Effector CD8-positive, alpha-beta T cell (primary cell): ENCODE measurements at places on chromosomes 5 and 9.
A peak's percentile ranks its signal among the peaks of the same experiment; 100 is the strongest.

DNA sequence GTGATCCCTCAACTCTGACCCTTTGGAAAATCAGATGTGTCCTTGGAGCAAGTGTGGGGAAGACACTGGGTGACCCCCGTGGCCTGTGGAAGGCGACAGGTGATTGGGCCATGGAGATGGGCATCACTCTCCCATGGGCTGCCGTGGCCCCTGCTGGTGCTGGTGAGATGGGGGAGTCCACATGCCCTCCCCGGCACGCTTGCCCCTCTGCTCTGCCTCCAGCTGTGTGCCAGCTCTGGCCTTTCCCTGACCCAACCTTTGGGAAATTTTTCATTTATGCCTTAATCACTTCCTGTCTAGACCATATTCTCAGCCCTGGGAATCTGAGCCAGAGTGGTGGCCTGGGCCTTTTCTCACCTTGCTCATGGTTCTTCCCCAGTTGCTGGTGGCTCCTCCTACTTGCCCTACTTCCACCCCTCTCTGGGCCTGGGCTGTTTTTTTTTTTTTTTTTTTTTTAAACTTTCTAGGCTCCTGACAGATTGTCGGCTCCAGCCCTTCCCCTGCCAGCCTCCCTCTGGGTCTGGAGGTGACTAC, 56.6 kb downstream of the RGS3 start:
- peak; percentile 16 for DNase-seq

- DNase-seq = no peak
Observed at GRCh38 chr5:18967637-18968036, 1020.4 kb downstream of the CDH18 start.

DNA sequence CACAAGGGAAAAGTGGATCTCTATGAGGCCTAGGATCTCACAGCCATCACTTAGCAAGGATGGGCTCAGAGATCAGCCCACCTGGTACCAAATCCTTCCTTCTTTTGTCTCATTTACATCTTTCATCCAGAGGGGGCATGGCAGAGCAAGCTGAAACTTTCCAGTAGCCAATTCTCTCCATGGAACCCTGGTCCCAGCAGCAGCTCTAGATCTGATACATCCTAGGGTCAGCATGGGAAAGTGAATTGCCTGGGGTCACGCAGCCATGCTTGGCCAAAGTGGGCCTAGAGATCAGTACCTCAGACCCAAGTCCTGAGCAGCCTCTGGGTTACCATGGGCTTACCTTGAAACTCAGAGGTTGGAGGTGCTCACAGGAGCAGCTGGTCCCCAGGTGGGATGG, 170.5 kb downstream of the GABBR2 start:
- DNase-seq = no peak

GRCh38 chr5:151097061-151097460, 16.2 kb upstream of the TNIP1 start:
- DNase-seq = no peak

GRCh38 chr5:177035976-177036375, 13.5 kb downstream of the ZNF346 start:
- DNase-seq = no peak

GRCh38 chr9:137588311-137588710, 2.0 kb downstream of the ZMYND19 start:
- no peak for DNase-seq

GRCh38 chr9:128768606-128769005, 3.1 kb downstream of the ZER1 start:
- DNase-seq = no peak

DNA sequence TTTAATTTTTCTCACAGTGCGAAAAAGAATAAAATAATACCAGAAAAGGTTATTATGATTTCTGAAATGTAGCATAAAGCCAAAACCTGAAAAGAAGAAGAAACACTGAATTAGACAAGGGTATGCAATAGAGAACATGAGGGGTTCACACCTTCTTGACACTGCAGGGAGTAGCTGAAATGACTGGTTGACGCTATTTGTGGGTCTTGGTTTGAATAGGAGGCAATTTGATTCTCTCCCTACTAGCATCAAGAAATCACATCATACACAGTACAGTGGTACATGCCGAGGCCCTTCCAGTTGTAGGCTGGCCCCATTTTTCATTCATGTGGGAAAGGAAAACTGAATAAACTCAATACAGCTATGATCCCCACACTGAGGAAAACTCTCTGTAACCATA, 68.6 kb downstream of the NR3C1 start:
- no peak for DNase-seq

DNA sequence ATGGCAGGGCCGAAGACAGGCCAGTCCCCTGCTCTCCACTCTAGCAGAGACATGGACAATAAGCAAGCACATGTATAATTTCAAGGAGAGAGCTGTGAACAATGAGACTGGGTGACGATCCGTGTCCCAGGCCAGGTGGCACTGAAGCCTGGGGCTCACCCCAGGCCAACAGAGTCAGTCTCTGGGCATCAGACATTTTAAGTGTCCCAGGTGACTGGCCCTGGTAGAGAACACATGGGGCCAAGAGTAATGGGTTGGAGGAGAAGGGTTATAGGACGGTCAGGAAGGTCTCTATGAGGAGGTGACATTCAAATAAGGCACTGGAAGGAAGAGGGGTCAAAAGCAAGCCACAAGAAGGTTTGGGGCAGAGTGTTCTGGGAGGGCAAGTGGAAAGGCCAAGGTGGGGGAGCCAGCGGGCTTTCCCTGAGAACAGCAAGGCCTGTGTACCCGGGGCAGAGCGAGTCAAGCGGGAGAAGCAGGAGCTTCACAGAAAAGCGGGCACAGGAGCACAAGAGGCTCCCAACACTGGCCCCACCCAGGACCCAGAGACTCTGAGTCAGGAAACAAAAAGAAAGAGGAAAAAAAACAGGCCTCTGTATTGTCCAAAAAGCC, 1.1 kb upstream of the AKNA start:
- DNase-seq = no peak

DNA sequence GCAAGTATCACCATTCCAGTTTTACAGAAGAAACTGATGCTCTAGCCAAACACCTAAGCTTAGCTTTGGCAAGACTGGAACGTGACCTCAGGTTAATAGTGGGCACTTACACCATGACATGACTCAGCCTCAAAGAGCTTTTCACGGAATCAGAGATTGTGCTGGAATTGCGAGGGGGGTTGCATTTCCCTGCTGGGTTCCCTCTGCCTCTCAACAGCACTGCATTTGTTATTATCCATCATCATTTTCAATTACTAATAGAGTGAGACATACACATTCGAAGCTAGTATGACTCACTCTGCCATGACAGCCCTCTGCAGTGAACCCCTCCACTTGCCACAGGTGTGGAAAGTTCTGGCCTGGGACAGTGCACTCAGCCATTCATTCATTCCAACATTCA, 8.0 kb downstream of the SPOCK1 start:
- no peak for DNase-seq

DNA sequence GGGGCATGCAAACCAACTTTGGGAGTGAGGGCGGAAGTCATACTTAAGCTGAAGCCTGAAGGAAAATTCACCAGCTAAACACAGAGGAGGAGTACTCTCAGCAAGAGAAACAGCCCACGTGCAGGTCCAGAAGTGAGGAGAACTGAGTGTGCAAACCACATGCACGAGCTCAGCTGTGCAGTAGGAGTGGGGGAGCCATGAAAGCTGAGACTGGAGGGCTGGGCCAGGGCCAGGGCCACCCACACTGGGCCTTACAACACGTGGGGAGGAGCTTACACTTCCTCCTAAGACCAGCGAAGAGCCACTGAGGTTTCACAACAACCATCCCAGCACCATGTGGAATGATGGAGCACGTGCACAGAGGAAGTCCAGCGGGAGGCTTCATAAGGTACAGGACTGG, 9.3 kb upstream of the WWC1 start:
- DNase-seq = no peak

- DNase-seq = no peak
Observed at GRCh38 chr9:85258823-85259370, 482.9 kb downstream of the AGTPBP1 start.

- no peak for DNase-seq
Observed at GRCh38 chr5:149345892-149346222, 558 bp downstream of the GRPEL2 start.

GRCh38 chr5:169442913-169443784, 140.4 kb upstream of the SPDL1 start:
- no peak for DNase-seq

GRCh38 chr5:179608131-179608581, 15.3 kb downstream of the HNRNPH1 start:
- DNase-seq = no peak

DNA sequence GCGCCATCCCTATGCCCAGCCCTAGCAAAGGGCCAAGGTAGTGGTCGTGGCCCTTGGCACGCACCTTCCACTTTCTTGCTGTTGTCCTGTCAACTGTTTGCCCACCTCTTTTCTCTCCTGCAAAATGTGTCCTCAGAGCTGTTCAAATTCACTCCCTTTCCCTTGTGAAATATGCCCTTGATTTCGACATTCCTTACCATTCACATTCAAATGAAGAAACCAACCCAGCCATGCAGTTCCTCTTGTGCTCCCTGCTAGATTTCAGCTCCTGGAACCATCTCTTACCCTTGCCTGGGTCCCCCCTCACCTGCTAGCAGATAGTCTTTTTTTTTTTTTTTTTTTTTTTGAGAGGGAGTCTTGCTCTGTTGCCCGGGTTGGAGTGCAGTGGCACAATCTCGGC, 19.6 kb upstream of the HRH2 start:
- DNase-seq = no peak

DNA sequence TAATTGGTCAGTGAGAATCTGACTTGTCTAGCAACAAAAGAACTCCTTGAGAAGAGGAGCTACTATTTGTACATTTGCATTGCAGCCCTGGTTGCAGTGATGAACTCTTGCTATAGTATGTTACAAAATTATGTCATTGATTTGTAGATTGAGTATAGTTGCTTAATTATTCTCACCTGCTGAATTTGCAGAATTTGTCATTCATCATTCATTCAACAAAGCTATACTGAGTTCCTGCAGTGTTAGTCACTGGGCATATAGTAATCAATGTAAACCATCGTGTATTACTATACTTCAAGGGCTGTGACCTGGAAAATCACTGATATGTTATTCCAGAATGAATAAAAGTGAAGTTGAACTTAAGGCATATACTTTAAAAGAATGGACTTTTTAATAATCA, 50.1 kb downstream of the SLC1A3 start:
- DNase-seq = no peak

GRCh38 chr5:93078082-93079038, 502.7 kb downstream of the NR2F1-AS1 start:
- DNase-seq = no peak

DNA sequence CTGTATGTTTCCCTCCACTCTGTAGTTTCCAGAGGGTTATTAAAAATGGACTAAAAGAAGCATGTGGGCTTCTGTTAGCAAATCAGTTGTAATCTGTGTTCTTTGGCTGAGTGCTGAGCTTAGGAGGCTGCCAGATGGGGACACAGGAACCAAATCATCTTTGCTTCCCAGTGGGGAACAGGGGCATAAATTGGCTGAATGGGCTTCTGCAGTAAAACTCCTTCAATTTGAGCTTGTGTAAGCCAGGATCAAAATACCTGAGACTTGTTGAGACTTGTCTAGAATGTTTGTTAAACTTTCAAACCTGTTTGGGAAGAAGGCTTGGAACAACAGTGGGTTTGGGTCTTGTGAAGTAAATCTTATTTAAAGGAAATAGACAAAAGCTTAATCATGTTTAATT, 32.2 kb upstream of the TNFAIP8 start:
- DNase-seq = no peak

DNA sequence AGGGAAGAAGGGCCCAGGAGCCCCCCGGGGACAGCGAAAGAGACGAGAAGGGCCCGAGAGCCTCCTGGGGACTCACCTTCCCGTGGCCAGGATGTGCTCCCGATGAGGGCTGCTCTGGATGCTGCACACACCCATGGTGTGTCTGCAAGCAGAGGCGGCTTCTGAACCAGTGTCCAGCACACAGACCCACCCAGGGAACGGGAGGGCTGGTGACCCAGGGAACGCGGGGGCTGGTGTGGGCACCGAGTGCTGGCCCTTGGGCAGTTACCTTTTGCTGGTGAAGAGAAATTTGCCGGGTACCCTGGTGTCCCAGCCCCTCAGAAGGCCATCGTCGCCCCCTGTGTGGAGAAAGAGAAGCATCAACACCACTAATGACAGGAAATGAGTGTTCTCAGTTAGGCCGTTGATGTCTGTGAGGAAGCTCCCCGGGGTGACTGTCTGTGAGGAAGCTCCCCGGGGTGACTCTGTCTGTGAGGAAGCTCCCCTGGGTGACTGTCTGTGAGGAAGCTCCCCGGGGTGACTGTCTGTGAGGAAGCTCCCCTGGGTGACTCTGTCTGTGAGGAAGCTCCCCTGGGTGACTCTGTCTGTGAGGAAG, 13.2 kb downstream of the MRPL41 start:
- no peak for DNase-seq

DNA sequence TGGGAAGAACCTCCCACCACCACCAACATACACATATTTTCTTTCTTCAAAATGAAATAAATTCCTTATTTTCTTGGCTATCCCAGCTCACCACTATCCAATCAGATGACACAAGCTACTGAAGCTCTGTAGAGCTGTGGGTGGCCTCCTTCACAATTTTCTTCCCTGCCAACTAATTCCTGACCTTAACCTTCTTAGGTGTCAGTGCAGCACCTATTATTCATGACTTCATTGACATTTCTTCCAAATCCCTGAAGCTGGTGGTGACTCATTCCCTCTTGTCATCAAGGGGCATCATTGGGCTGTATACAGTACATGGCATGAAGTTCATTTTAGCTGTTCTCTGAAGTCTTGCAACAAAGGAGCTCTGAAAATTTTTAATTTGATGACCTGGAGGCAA, 42.0 kb upstream of the ADRA1B start:
- no peak for DNase-seq

DNA sequence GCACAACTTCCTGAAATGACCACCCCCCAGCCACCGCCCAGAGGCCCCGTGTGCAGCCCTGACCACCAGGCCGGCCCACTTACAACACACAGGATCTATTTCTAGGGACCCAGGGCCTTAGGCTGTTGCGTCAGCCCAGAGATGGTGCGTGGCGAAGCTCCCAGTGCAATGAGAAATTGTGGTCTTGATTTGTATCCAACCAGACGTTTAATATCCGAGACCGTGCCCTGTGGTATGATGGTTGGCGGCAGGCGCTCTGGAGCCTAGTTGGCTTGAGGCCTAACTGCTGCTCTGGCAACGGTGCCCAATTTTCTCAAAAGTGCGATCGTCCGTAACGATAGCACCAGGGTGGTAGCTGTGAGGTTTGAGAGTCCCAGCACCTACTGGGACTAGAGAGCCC, 32.6 kb upstream of the SLC6A19 start:
- no peak for DNase-seq

GRCh38 chr5:143405063-143405848, 1.8 kb upstream of the NR3C1 start:
- DNase-seq = peak; percentile 83

DNA sequence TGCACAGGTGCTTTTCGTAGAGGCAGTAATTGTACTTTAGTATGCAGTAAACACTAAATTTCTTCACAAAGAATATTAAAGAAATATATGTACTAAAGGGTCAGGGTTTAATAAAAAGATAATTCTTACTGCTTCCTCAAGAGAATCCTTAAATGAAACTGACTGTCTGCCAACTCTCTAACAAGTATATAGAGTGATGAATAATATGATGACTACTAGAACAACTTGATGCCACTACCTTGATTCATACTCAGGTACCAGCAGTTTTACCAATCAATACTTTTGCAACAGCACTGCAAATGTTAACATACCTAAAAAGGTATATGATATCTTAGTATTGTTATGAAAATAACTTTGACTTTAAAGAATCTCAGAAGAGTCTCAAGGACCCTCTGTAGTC, 3.8 kb downstream of the YIPF5 start:
- DNase-seq = no peak

GRCh38 chr9:116580853-116581252, 106.3 kb upstream of the TRIM32 start:
- no peak for DNase-seq

GRCh38 chr9:27633764-27634163, 60.5 kb upstream of the C9orf72 start:
- no peak for DNase-seq
